Stimulated activated effector memory CD8-positive, alpha-beta T cell treated with anti-CD3 and anti-CD28 coated beads, Interleukin-12 subunit alpha, Interleukin-12 subunit beta, amount 100 ng/mL, for 72 hours (primary cell): ENCODE measurements at places on chromosomes 3 and 15.
A peak's percentile ranks its signal among the peaks of the same experiment; 100 is the strongest.

GRCh38 chr3:168996622-168997021 lies 666.9 kb downstream of the MECOM start:
- no peak for DNase-seq

GRCh38 chr15:64000183-64000951 lies 45.9 kb downstream of the DAPK2 start:
- no peak for DNase-seq

- no peak for DNase-seq
Observed at GRCh38 chr15:37902126-37902525, 32.3 kb upstream of the TMCO5A start.

DNA sequence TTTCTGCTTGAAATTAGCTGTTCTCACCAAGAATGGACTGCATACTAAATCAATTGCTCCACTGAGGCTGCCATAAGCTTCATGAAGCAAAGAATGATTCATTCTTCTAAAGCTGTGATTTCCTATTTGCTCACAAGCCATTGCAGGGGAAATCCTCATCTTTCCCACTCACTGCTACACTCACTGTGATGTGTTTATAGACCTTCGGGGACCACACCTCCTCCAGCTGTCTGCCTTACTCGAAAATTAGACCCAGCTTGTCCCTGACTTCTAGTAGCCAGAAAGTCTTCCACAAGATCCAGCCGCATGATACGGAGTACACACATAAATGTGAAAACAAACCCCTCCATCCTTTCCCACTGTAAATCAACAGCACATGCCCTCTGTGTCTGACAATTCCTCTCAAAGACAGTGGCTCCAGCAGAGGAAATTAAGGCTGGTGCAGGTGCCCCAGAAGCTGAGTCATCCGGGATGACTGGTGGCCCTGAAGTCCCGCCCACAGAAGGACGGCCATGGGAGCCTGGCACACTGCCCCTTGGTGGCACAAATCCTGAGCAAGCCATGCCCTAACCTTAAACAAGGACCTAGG lies 172.0 kb downstream of the STT3B start:
- no peak for DNase-seq

GRCh38 chr15:73954188-73955145 lies 28.2 kb downstream of the LOXL1 start:
- DNase-seq = no peak

DNA sequence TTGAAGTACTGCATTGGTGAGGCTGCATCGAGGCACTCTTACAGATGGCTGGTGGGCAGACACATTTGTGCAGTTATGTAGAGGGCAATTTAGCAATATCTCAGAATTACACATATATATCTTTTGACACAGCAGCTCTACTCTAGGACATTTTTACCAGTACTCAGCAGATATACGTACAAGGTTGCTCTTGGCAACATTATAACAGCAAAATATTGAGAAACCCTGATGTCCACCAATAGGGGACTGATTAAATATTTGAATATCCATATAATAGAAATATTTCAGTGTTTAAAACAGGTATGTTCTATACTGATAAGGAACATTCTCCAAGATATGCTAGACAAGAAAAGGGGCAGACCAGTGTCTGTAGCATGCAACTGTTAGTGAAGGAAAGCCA lies 7.9 kb upstream of the FBXO22 start:
- no peak for DNase-seq

GRCh38 chr3:30289324-30289723 lies 317.1 kb upstream of the TGFBR2 start:
- DNase-seq = no peak

GRCh38 chr15:25207369-25207768 lies 231.5 kb downstream of the UBE3A start:
- no peak for DNase-seq

- peak; percentile 15 for DNase-seq
Observed at GRCh38 chr3:139338405-139338804, 5.4 kb upstream of the MRPS22 start.

DNA sequence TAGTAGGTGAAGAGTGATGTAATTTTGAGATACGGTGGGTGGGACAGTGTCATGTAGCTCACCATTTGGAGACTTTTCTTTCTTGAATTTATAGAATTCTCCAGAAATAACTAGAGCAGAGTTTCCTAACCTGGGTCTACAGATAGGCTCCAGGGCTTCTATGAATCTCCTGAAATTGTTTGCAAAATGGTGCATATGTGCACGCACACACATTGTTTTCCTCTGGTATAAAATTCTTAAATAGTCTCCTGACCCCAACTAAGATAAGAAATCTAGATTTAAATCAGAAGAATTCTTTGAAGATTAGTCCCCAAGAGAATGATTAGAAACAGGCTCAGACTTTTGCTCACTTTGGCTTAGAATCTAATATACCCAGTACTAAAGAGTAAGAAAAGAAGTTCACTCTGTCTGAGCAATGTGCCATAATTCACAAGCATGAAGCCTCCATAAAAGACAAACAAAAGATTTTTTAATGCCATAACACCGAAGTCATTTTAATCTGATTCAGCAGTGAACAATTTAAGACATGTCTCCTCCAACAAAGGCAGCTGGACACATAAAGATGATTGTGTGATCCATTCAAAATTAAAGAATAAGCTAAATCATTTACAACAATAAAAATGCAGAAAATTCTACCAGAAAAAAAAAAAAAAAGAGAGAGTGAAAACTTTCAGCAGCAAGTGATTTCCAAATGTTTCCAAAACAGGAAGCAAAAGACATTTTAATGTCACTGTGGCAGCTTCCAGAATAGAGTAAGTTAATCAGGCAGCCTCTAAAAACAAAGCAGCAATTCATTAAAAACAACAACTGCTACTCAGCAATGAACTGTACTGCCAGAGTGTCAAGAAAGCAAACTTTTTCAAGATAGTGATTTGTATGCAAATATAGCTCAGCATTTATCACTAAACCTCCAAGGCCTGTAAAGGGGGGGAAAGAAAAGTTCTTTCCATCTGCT lies 975.5 kb upstream of the CFAP20DC start:
- DNase-seq = no peak

GRCh38 chr3:129058441-129059200 lies 2.0 kb upstream of the GP9 start:
- no peak for DNase-seq

DNA sequence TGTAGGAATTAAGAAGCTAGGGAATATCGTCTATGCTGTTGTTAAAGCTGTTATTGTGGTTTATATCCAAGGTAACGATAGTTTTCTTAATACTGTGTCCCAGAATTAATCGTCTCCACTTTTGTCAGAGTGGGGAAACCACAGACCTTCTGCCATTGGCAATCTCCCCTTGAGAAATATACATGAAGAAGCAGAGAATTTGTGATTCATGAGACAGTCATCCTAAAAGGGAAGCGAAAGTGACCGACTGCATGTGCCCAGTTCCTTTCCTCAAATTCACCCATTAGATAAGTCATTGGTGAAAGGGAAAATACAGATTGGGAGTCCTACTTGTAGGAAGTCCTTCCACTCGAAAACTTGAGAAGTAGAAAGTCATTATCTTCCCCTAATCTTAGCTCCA lies 26.6 kb downstream of the DIPK2A start:
- DNase-seq = no peak

DNA sequence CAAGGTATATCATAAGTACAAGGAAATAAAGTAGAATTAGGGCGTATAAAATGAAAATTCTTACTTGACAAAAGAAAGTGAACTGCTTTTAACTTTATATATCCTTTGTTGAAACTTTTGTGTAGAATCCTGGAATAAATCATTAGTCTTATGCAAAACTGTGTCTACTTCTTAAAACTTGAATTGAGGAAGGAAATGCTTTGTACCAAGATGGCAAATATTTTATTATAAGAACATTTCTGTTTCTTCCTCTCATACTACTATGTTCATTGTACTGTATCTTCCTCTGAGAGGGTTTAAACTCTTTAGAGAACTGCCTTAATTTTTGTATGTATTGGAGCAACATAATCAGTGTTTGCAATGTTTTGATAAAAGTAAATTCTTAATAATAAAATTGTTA lies 42.0 kb downstream of the RASA2 start:
- no peak for DNase-seq

DNA sequence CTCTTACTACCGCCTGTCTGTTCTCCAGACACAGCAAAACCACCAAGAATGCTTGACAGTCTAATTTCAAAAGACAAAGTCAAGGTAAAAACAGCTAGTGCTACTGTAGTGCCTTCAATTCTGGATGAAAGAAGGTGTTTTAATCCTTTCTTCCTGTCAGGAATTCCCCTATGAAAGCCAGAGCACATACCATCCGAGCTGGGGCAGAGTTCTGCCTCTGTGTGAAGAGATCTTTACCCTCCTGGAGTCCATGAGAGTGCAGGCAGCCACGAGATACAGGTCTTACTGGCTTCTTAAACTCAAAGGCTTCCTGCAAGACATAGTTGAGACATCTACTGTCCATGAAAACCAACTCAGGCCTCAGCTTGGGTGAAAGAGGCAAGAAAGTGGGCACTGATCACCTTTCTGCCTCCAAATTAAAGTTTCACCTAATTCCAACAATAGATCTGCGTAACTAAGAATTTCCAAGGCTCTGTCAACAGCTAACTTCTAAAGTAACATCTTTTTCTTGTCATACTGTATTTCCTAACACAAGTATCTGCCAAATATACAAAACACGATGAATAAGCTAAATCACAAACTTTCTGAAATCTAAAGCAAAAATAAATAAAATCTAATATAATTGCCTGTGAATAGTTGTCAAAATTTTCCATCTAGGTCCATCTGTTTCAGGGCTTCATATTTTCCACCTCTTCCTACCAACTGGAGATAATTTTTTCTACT lies 7.5 kb downstream of the CDC25A start:
- no peak for DNase-seq

DNA sequence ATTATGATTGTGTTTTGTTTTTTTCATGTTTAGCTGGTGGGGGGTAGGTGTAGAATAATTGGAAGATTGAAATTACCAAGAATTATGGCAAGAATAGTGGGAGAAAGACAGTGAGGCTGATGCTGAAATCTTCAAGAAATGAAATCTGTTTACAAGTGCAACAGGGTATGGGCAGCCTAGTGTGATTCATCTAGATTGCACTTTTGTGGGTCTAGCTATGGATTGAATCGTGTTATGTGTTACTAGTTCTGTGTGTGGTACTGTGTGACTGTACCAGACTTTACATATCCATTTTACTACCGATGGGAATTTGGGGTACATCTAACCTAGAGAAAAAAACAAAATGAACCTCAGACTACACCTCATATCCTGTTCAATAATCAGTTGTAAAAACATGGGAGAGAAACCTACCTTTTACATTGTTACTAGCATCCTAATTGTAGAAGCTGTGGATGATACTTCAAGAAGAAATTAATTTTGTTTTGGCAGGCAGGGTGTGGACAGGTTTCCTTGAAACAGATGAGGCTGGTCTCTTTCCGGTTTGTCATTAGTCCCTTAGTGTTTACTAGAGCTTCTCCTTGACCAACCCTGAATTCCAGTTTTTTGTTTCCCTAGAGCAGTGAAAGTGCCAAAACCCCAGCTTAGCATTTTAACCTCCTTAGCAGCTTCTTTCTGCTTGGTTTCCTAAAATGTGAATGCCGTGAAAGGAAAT lies 47.9 kb downstream of the OPA1 start:
- DNase-seq = no peak

GRCh38 chr3:100402891-100403290 lies 1.6 kb downstream of the LNP1 start:
- DNase-seq = no peak

DNA sequence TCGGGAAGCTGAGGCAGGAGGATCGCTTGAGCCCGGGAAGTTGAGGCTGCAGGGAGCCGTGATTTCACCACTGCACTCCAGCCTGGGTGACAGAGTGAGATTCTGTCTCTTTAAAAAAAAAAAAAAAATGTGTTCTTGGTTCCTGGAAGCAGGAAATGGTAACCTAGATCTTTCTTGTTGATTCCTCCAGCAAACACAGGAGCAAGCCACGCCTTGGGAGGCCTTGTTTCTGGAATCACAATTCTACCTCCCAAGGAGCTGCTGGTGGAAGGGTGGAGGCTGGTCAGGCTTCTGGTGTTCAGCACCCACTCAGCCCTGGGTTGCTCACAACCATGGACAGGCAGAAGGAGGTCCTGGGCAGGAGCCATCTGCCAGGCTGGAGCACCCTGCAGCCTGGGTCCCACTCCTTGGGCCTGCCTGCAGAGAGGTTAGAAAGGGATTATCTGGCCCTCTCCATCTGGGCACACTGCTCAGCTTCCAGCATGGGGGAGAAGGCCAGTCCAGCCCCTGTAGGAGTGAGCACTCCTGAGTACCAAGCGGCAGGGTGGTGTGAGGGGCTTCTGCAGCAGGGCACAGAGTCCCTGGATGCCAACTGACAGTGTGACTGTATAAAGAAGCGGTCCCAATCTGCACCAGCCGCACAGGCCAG lies 65.6 kb downstream of the ABTB1 start:
- no peak for DNase-seq

- DNase-seq = no peak
Observed at GRCh38 chr3:148642214-148642613, 55.5 kb upstream of the AGTR1 start.

DNA sequence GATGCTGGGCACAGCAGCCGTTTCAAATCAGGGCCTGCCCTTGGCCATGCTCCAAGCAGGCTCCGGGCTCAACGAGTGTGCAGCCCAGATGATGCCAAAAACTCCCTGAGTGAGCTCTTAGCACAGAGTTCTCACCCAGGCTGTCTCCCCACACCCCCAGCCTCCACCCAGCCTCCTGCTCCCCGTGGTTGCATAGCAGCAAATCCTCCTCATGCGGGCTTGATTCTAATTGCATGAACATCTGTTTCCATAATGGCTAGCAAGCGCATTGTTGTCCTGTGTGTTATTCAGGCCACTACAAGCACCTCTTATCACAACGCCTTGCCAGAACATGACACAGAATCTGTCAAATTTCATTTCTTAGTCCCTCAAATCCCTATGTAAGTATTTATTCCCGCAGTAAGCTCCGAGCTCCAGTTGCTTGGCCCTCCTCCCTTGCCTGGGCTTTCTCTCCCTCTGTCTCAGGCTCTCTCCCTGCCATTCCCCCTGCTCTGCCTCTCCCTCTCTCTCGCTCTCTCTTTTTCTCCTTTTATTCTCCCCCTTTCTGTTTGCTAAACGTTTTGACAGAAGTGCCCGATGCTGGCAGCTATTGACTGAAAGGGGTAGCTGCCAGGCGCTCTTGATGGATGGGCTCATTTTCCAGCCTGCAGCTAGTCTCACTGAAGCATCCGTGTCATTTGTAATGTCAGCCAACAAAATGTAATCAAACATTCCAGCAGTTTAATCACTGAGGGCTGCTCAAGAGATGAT lies 306.5 kb downstream of the IL20RB start:
- DNase-seq = no peak

- DNase-seq = no peak
Observed at GRCh38 chr3:53719796-53720195, 126.4 kb downstream of the CHDH start.

DNA sequence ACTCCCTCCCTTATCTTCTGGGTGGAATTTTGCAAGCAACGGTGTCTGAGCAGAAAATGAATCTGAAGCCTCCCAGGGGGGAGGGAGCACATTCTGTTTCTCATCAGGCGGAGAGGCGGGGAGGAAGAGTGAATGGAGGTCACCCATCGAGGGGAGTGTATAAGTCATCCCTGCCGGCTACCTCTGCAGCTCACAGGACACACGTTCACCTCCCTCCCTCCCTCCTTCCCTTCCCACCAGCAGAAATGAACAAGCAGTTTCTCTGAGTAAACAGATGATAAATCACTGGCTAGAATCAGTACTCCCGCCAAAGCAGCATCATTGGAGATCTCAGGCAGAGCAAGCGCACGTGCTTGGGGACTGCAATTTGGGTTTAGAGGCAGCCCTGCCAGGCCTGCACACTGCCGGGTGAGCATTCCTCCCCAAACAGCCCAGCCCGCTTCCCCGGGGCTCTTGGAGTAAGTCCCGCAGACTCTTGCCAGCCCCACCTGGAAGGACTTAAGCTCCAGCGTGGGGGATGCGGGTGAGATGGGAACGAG lies 38.3 kb downstream of the CPN2 start:
- no peak for DNase-seq
